ENCODE measurements at places on chromosomes 2 and 18.

DNA sequence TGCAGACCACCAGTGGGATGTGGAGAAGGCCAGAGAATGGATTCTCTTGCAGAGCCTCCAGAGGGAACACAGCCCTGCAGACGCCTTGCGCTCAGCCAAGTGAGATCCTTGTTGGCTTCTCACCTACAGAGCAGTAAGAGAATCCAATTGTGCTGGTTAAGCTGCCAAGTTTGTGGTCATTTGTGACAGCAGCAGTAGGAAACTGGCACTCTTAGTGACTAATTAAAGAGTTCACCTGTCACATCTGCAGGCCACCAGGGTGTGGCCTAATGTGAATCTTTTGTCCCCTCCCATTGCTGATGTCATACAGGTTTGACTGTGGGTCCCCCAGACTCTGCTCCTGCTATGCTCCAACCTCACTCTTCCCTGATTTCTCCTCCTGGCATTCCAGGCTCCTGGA is 235.9 kb downstream of the TFCP2L1 start:
- H3K36me3 ChIP-seq, result no peaks in the 10 kb centered on the region
- H3K27ac ChIP-seq, result no peak overlapping the region
- no peaks in the 10 kb centered on the region for H3K27me3 ChIP-seq
- no peak for DNase-seq
- H3K4me1 ChIP-seq, result no peaks in the 10 kb centered on the region

DNA sequence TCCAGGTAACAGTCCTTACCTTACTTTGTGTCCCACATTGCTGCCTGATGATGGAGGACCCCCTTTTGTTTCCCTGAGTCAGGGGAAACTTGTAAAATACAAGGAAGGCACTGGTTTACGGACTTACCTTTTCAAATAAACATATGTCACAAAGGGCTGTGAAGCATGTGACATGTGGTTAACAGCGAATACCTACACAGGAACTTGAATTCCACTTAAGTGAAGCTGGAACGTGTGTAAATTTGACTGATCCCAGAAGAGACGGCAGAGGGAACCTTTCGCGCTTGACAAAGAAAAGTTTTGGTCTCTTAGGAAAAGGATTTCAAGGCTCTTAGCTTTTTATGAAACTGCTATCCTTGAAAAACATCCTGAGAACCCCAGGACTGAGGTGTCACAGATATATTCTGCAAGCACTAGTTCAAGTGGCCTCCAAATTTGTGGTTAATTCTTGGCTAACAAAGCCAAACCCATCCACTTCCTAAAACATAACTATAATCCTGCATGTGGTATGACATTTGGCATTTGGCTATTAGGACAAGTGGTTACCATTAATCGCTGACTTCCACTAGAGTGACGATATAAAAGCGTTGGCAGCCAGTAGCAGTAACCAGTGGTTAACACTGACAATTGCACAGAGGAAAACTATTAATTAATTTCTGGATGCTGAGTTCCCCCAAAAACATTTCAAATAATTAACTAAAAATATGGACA is 55.6 kb downstream of the ITGB6 start:
- H3K36me3 ChIP-seq, result no peaks in the 10 kb centered on the region
- H3K27ac ChIP-seq, result no peak overlapping the region
- no peaks in the 10 kb centered on the region for H3K4me1 ChIP-seq
- no peaks in the 10 kb centered on the region for H3K27me3 ChIP-seq

DNA sequence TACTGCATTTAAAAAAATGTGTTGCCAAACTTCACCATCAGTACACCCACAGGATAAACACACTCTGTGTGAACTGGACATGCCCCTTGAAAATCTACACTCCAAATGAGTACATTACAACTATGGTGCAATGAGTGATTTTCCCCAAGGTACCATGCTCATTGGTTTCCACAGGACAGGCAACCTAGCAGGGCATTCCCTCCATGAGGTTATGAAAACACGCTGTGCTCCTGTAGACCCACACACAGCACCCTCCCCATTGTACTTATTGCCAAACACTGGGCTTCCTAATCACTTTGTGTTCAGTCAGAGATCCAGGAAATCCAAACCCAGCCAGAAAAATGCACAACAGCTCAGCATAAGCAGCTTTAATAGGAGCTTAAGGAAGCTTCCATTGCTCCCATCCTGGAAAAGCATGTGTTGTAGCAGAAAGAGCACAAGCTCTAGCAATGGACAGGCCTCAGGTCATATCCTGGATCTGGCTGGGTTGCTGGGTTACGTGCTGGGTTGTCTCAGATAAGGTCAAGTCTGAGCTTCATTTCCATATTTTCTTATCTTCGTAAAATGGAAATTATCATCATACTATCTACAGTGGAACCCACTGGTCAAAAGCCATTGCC is 20.8 kb upstream of the ATIC start:
- H3K4me1 ChIP-seq, result no peaks in the 10 kb centered on the region
- no peak overlapping the region for H3K27ac ChIP-seq
- no peaks in the 10 kb centered on the region for H3K27me3 ChIP-seq
- no peak for DNase-seq
- no peak overlapping the region for H3K4me3 ChIP-seq

- DNase-seq, result no peak
- H3K27me3 ChIP-seq, result no peaks in the 10 kb centered on the region
- H3K4me3 ChIP-seq, result no peak overlapping the region
- H3K27ac ChIP-seq, result no peak overlapping the region
- no peaks in the 10 kb centered on the region for H3K36me3 ChIP-seq
Observed at GRCh38 chr2:209380293-209380692, 43.6 kb upstream of the MAP2 start.
